Epithelial cell of esophagus (primary cell): ENCODE measurements at places on chromosomes 4 and X.

DNA sequence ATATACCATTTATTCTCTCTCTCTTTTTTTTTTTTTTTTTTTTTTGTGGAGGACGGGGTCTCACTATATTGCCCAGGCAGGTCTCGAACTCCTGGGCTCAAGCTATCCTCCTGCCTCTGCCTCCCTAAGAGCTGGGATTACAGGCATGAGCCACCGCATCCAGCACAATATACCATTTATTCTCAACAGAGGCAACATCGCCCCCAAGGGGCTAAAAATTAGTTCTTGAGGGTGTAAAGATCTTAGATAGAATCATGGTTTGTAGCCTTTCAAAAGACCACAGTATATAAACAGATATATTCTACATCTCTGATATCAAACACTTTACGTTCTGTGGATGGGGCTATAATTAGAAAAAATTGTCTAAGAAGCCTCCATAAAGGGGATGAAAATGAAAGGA, 39.8 kb upstream of the TCEAL2 start:
- no peak for DNase-seq

GRCh38 chr4:78155616-78156105, 98.5 kb downstream of the FRAS1 start:
- DNase-seq, result no peak

- no peak for DNase-seq
Observed at GRCh38 chr4:16819652-16820051, 78.8 kb downstream of the LDB2 start.

DNA sequence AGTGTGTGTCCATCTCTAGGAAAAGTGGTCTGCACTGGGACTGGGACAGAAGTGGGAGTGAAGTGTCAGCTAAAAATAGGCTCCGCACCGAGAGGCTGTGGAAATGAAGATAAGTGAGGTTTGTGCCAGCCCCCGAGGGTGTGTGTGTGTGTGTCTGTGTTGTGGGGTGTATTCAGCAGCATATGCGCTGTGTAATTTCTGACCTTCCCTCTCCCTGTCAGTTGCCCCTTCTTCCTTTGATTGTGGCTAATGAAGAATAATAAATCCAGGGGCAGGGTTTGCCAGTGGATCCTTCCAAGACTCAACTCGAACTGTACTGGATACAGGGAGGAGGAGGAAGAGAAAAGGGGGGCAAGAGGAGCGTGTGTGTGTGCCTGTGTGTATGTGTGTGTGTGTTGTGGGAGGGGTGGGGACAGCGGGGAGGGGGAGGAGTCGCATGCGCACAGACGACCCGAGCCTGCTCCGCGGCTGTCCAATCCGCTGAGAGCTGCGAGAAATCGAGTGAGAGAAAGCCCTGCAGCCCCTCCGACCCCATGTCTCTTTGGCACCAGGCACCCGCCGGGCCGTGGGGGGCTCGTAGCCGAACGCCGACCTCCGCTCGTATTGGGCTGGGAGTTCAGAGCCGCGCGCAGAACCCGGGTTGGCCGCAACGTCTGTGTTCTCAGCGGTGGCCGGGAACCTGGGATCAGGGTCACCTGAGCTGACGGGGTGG, 916 bp upstream of the POU4F2 start:
- no peak for DNase-seq

DNA sequence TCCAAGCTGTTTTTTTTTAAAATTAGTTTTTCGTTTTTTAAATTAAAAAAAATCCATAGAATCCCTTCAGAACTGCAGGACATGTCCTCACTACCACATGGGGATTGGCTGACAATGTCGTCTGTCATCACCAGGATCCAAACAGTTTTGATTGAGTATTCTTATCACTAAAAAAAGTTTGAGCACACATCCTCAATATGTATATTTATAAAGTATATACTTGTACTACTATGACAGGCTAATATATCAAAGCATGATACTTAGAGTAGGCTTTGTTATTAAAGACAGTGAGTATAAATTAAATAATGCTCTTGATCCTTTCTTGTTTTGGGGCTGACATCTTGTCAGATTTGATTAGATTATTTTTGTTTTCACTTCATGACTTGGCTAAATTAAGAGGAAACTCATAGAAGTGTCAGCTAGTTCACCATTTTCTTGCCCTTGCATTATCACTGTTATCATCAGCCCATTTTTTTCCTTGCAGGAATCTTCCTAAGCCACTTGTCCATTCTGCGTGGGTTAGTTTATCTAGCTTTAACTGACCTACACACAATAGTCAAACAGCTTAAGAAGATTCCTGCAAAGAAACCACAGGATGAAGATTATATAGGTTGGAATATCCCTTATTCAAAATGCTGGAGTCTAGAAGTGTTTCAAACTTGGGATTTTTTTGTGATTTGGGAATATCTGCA, 92.8 kb downstream of the AMMECR1 start:
- DNase-seq, result no peak

- peak; percentile 57 for DNase-seq
Observed at GRCh38 chr4:742742-743311, 37.2 kb downstream of the PCGF3 start.

DNA sequence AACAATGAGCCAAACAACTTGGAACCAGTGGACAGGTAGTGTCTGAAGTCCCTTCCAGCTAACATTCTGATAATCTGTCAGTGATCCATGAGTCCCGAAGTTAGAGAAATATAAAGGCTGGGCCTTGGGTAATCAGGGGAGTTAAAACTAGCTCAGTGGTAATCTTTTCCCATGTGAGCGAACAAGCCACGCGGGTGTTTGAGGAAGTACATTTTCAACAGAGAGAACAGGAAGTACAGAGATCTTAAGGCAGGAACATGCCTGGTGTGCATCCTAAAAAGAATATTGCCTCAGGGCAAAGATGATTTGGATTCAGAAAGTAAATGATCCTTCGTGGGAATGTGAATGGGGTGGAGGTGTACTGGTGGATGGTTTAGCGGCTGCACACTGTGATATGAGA, 42.9 kb downstream of the FNIP2 start:
- peak; percentile 50 for DNase-seq

- DNase-seq, result no peak
Observed at GRCh38 chr4:7559741-7560395, 125.1 kb upstream of the PSAPL1 start.

GRCh38 chr4:181345931-181346330, 897.3 kb upstream of the TENM3 start:
- no peak for DNase-seq

DNA sequence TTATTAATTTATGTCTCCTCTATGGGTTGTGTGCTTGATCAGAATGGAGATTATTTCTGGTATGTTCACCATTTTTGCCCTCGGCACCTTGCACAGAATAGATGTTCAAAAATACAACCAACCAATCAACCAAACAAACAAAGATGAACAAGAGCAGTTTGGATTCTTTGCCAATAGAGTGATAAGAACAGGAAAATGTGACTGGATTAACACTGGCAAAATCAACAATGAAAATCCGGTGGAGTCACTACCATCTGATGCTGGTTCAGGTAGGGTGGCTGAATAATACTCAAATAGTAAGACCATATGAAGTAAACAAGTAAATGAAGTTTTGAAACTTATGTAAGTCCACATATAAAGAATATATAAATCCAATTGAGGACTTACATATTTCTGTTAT, 685.0 kb upstream of the EPHA5 start:
- DNase-seq, result no peak

DNA sequence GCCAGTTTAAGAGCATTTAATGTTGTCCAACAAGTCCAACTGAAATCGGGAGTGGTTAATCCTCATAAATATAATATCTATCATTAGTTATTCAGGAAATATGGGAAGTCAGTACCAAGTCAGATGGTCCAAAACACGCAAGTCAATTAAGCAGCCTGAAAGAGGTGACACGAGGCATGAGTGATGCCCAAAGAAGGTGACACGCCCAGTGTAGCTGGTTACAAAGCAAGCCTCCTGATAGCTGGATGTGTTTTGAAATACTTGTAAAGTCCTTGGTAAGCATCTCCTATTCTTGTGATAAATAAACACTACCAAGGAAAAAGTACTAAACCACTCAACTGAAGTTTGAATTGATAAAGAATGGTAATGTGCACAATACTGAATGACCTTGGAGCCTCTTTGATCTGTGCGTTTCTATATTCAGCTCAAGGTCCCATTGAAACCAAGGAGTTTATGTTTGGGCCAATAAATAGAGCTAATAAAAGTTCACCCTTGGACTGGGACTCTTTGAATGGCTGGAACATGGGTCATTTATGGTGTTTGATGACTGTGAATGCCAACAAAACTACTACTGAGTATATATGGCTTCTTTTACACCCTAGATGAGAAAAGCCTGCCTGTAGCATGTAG, 93.2 kb upstream of the KLF3 start:
- peak; percentile 68 for DNase-seq

- DNase-seq, result no peak
Observed at GRCh38 chr4:26476545-26476944, 13.7 kb downstream of the CCKAR start.

- DNase-seq, result no peak
Observed at GRCh38 chr4:38364383-38364963, 299.5 kb upstream of the KLF3 start.

DNA sequence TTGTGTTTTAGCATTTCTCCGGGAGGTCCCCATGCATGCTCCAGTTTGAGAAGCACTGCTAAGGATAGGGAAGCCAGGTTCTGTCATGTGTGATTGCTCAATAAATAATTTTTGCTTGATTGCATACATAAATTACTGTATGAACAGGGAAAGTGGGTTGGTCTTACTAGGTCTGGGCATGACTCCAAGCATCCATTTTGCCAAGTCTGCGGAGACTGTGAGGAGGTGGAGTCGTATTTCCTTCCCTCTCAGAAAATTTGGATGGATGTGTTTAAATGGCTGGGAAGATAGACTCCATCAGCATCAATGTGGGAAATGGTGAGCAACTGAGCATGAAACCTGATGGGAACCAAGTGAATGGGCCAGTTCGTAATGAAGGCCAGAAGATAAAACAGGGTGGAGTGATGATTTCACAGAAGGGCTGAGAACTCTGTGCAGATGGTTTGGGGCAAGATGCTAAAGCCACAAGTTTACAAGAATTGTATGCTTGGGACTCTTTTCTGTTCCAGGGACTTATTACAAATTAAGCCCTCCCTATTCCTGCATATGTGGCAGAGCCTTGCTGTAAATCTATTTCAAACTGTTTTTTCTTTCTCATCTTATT, 84.1 kb downstream of the NHS start:
- peak; percentile 72 for DNase-seq

- no peak for DNase-seq
Observed at GRCh38 chr4:7518871-7519637, 84.3 kb upstream of the PSAPL1 start.

GRCh38 chrX:119072744-119073143, at the start of gene CT47C1:
TSS of gene CT47C1 (plus strand) at chrX:119072993. CDS start at chrX:119073226, 233 bp downstream.
- no peak for DNase-seq

- DNase-seq, result no peak
Observed at GRCh38 chrX:14509325-14510057, 19.8 kb upstream of the GLRA2 start.

- no peak for DNase-seq
Observed at GRCh38 chrX:132433551-132433950, 55.3 kb downstream of the MBNL3 start.

- DNase-seq, result no peak
Observed at GRCh38 chr4:155656025-155656424, 10.6 kb upstream of the GUCY1A1 start.

GRCh38 chr4:72169861-72170260, 138.1 kb downstream of the NPFFR2 start:
- peak; percentile 12 for DNase-seq

DNA sequence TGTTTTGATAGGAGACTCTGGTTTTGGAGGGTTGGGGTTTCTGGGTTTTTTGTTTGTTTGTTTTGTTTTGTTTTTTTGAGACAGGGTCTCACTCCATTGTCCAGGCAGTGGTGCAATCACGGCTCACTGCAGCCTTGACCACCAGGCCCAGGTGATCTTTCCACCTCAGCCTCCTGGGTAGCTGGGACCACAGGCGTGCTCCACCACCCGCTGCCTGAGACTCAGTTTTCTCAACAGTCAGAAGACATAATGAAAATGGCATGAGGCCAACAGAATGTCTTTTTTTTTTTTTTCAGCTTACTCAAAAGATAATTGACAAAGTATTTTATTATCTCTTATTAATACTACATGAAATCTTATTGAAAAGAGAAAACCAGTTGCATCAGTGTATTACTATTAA, 32.4 kb downstream of the TNIP2 start:
- DNase-seq, result no peak

DNA sequence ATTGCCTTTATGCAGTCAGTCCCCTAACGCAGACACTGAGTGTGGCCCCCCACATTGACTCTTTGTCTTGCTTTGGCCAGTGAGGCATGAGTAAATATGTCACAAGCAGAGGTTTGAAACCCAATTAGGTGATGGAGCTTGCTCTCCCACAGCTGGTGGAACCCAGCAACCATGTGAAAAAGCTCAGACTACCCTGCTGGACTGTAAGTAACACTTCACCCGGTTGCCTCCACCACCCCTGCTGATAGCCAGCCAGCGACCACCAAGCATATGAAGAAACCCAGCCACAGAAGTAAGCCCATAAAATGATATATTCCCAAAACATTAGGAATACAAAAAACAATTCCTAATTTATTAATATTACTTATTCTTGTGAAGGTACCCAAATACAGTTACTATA, 21.6 kb upstream of the PDCL2 start:
- no peak for DNase-seq

DNA sequence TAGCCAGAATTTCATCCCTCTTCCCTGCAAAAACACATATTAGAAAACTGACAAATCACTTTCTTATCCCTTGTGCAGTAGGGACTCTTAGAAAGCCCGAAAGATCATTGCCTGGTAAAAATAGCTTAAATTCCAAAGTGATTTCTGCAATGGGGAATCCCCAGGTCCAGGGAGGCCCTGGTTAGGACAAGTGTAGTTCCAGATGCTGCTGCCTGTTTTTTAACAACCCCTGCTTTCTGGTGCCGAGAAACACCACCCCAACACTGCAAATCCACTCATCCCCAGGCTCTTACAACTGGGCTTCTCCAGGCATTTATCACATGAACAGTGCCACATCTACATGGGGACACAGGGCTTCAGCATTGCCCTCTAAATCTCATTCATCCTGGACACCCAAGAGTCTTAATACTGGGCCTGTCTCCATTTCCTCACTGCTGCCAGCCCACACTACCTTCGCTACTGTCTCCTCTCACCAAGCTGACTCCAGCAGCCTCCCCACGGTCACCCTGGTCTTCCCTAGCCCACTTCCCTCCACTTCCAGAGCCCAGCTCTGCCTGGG, 112.2 kb upstream of the PSAPL1 start:
- DNase-seq, result no peak

DNA sequence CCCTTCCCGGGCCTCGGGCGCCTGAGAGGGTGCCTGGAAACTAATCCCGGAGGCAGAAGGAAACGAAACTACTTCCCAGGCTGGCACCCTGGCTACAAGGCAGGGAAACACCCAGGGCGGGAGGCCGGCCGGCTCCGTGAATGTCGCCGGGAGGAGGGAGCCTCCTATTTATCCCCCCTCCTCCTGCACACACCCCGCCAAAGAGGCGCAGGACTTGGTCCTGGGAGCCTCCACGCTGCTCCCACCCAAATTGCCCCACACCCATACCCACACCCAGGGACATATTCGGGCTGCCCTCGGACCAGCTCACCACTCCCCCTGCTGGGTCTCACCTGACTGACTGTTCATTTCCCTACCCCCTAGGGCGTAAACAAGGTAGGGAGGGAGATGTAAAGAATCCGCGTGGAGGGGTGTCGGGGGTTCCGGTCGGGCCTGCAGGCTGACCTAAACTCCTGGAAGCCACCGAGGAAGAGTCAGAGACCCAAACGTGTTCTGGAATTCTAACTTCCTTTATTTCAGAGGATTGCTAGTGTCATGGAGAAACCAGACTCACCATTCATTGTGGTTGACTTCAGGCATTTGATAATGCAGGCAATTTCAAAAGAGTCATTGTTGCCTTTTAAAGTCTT, at the start of gene BTC:
TSS of gene BTC (minus strand) at position 142 of the 629 bp plus-strand sequence. CDS start 198 bp downstream, outside the sequence.
- DNase-seq, result peak; percentile 59

- no peak for DNase-seq
Observed at GRCh38 chr4:33064238-33064637, 2344.1 kb downstream of the PCDH7 start.
